ENCODE measurements at places on chromosomes 4 and X. TPM values are rescaled to one million over a fixed set of nuclear protein-coding genes. Genes with fewer than 3 reads are reported as not detected.

The FRG2 gene
- total RNA-seq, result not detected

The PWWP3B gene
- 0.93 TPM for total RNA-seq

The PLP2 gene
- 7.4 TPM for total RNA-seq

DNA sequence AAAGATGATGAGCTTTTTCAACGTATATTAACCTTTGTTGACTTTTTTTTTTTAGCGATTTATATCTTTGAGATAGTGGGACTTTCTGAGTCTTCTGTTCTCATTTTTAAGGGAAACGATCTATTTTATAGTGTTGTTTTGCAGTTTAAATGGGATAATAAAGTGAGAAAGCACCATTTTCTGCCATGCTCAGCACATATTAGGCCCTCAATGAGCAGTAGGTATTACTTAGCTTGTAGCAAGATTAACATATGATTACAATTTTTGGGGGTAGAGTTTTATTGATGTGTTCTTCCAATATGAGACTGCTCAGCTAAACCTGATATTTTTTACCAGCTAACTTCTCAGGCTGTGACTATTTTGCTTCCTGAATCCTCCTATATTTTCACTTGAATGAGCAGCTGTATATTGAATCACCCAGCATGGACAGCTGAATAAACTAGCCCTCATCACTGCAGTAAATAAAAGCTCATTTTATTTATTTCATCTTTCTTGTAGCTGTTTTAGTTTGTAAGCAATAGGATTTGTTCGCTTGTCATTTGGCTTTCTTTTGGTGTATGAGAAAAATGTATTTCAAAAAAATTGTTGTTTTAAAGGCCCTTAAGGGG lies 43.7 kb downstream of the UGT8 start:
- no peaks in the 10 kb centered on the region for H3K4me1 ChIP-seq
- DNase-seq, result no peak
- no peak overlapping the region for H3K4me3 ChIP-seq
- no peak overlapping the region for H3K27ac ChIP-seq
- H3K27me3 ChIP-seq, result no peaks in the 10 kb centered on the region

DNA sequence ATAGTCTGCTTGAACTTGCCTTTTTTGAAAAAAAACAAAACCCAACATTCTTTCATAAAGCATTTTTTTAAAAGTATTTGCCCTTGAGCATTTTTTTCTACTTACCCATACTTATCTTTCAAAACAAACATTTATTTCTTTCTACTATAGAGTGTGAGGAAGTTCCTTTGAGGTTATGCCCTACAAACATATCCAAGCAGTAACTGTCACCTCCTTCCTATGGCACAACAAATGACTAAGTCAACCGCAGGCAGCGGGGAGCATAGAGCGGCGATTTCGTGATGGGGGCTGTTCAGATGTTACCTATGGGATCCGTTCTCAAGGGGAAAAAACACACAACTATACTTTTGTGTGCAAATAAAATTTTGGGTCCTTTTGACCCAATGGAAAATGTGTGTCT lies 19.4 kb downstream of the SPRY1 start:
- H3K4me3 ChIP-seq, result no peak overlapping the region
- peaks cover 22% of the 10 kb centered on the region for H3K4me1 ChIP-seq
- DNase-seq, result no peak
- H3K27me3 ChIP-seq, result no peaks in the 10 kb centered on the region
- H3K27ac ChIP-seq, result no peak overlapping the region

- H3K27me3 ChIP-seq, result no peaks in the 10 kb centered on the region
- no peak overlapping the region for H3K27ac ChIP-seq
- no peak for DNase-seq
- H3K4me1 ChIP-seq, result no peaks in the 10 kb centered on the region
Observed at GRCh38 chr4:138935135-138935807, 80.3 kb upstream of the NOCT start.

DNA sequence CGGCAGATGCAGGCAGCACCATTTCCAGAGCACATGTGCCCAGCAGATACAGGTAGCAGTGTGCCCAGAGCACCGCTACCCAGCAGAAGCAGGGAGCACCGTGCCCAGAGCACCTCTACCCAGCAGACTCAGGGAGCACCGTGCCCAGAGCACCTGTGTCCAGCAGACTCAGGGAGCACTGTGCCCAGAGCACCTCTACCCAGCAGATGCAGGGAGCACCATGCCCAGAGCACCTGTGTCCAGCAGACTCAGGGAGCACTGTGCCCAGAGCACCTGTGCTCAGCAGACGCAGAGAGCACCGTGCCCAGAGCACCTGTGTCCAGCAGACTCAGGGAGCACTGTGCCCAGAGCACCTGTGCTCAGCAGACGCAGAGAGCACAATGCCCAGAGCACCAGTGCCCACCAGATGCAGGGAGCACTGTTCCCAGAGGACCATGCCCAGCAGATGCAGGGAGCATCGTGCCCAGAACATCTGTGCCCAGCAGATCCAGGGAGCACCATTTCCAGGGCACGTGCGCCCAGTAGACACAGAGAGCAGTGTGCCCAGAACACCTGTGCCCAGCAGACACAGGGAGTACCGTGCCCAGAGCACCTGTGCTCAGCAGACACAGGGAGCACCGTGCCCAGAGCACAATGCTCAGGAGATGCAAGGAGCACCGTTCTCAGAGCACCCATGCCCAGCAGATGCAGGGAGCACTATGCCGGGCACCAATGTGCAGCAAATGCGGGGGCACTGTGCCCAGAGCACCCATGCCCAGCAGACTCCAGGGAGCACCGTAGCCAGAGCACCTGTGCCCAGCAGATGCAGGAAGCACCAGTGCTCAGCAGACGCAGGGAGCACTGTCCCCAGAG lies 236.4 kb downstream of the DHRSX start:
- H3K4me3 ChIP-seq, result no peak overlapping the region
- DNase-seq, result no peak
- H3K27me3 ChIP-seq, result no peaks in the 10 kb centered on the region
- no peaks in the 10 kb centered on the region for H3K4me1 ChIP-seq

DNA sequence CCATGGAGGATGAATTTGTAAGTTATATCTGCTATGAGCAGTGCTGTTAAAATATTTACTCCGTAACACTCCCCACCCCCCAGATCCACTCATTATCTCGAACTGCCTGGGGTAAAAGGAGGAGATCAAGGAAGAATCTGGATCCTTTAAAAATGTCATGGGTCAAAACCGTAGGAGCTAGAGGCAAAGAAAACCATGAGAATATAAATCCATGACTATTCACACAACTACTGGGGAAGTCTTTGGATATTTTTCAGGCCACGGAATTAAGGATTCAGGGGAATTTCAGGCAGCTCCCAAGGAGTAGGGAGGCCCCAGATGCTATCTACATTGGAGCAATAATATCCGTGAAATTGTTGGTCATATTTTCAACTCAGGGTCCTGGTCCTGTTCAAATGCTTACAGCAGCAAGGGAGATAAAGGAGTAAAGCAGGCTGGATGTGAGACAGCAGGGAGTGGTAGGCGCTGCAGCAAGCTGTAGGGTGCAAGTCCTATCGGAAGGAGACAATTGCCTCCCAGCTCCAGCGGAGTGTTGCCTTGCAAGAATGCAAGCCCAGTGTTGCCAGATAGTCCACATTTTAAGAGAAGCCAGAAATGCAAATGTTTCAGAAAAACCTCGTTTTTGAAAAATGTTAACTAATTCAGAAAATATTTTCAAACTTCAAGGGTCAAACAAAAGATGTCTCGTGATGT lies 116.2 kb upstream of the KIT start:
- H3K4me3 ChIP-seq, result no peak overlapping the region
- H3K27ac ChIP-seq, result no peak overlapping the region
- no peaks in the 10 kb centered on the region for H3K4me1 ChIP-seq
- no peaks in the 10 kb centered on the region for H3K36me3 ChIP-seq
- no peak for DNase-seq
- no peaks in the 10 kb centered on the region for H3K27me3 ChIP-seq
